A549 treated with Mapracorat at 1 μM for 4 hours (cell line): ENCODE measurements at places on chromosomes 16 and 17. TPM values are rescaled to one million over a fixed set of nuclear protein-coding genes. Genes with fewer than 3 reads are reported as not detected.

Gene TRPV3
- 0.22 to 0.59 TPM (median 0.28 TPM) in 5 replicates for total RNA-seq

Gene C16orf74
- total RNA-seq = 12.3 to 19.5 TPM (median 15.1 TPM) in 5 replicates

Gene WFIKKN1
- 0.08 to 0.23 TPM (median 0.12 TPM) in 5 replicates for total RNA-seq

Gene PPY
- not detected in 5 replicates for total RNA-seq

Gene RHBDL1
- total RNA-seq = 0.59 to 1.8 TPM (median 1.6 TPM) in 5 replicates

Gene GP1BA
- not detected in 5 replicates for total RNA-seq

Gene FBXL20
- 5.9 to 7.8 TPM (median 7.0 TPM) in 5 replicates for total RNA-seq

Gene EFNB3
- total RNA-seq = 1.1 to 1.3 TPM (median 1.2 TPM) in 5 replicates

Gene CACNA1H
- total RNA-seq = 9.8 to 17.8 TPM (median 15.9 TPM) in 5 replicates

Gene CWC25
- total RNA-seq = 20.4 to 24.2 TPM (median 21.5 TPM) in 5 replicates

Gene WFIKKN2
- not detected in 5 replicates for total RNA-seq

Gene MT1G
- total RNA-seq = not detected in 5 replicates

Gene MPP2
- 1.1 to 1.8 TPM (median 1.3 TPM) in 5 replicates for total RNA-seq
